Astrocyte of the spinal cord (primary cell): ENCODE measurements at places on chromosomes 7 and 10.

- no peak for DNase-seq
Measured at GRCh38 chr10:130686689-130687300, 550.6 kb downstream of the GLRX3 start.

GRCh38 chr10:72088889-72089575 lies 681 bp upstream of the SPOCK2 start:
- peak; percentile 8 for DNase-seq

DNA sequence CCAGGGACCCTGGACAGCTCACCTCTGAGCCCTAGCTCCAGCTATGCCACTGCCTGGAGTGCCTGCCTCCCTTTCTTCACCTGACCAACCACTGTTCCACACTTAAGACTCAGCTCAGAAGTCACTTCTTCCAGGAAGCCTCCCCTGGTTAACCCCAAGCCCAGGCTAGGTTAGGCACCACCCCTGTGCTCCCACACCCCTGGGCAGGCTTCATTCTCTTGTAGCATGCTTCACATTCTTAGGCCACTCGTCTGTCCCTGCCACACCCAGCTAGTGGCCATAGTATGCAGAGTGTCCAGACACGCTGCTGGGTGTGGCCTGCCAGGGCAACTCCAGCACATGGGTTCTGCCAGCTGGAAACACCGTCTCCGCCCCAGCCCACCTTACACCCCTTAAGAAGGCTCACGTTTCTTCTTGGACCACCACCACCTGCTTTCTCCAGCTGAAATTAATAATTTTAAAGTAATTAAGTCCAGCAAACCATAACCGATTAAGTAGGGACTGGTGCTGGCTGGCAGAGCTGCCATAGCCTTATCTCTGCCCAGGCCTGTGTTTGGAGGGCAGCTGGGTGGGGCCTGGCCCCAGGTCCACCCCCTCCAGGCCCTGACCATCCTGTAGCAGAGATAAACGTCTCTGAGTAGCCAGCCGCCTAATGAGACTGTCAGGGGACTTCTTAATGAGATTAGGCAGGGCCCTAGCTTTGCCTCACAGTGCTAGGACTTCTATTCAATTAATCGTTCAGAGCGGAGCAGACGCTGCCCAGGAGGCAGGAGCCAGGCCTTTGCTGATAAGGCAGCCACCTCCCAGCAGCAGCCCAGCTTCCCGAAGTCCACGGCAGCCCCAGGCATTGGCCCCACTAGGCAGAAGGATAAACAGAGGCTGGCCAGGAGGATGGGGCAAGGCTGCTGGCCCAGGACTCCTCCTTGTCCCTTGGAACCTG lies 20.5 kb downstream of the GRID1 start:
- no peak for DNase-seq

DNA sequence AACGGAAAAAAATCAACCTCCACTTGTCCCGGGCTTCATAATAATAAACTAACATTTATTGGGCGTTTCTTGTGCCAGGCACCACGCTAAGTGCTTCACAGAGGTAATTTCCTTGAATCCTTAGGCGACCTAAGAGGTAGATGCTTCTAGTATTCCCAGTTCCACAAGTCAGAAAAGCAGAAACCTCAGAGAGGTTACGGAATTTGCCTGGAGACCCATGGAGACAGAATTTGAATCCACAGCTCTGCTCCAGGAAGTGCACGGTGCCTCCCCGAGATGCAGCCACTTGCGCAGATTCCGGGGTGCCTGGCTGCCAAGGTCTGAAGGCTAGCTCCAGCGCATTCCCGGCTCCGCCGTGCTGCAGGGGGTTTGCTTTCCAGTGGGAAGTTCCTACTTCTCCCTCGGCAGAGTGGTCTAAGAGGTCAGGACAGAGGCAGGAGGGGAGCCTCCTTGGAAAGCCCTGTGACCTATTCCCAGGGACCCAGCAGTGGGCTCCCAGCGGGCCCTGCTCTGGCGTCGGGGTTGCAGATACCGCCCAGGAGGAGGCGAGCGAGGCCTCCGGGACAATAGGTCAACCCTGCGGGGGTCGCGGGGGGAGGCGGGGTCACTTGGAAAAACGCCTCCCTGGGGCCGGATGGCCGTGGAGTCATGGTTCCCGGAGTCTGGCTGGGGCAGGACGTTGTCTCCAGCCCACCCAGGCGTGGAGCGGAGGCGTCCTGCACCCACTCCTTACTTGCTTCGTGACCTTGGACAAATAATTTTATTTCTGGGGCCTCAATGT lies 10.1 kb upstream of the NKX2-3 start:
- DNase-seq, result no peak

GRCh38 chr10:103901299-103901698 lies 16.7 kb downstream of the STN1 start:
- DNase-seq, result no peak

- DNase-seq, result no peak
Measured at GRCh38 chr7:140153666-140154161, 23.1 kb downstream of the KDM7A start.

GRCh38 chr10:58350619-58351323 lies 16.0 kb downstream of the UBE2D1 start:
- DNase-seq, result no peak

GRCh38 chr7:107890493-107890961 lies 456 bp upstream of the DLD start:
- no peak for DNase-seq

GRCh38 chr10:130745821-130746220 lies 565.7 kb downstream of the TCERG1L start:
- DNase-seq, result no peak

DNA sequence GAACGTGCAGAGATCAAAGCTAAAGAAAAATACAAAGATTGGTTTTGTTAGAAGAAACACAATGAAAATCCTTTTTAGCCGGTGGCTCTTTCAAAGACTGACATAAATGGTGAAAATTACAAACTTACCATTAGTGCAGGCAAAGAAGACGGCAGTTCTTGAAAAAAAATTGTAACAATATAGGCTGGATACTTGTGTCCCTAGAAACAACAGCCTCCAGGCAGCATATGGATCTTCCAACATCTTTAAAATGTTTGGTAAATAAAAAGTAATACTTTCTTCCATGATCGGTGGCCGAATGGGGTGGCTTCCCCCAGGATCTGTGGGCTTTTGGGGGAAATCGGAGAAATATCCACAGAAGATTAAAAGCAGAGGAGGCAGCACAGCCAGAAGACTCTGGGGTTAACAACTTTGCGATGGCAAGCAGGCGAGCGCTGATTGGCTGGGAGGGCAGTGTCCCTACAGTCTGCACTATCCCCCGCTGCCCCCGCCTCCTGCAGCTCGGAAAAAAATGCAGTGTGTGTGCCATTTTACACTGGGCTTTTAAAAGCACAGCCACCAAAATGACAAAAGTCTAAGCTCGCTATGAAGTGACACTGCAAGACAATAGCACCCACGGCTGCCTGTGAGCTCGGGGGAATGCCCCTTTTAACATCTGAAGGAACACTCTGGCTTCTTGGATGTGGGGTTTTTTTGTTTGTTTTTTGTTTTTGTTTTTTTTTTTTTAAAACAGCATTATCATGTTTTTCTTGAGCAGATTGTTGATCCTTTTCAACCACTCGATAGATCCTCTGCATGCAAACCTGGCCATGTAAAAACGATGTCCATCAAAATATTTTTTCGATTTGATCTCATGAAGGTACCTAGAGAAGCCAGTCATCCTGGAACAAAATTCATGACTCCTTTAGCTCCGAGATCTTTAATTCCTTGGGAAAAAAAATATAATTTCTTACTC lies 31.7 kb upstream of the EPC1 start:
- DNase-seq, result peak; percentile 88

GRCh38 chr7:87858417-87859100 lies 17.6 kb downstream of the SLC25A40 start:
- no peak for DNase-seq

DNA sequence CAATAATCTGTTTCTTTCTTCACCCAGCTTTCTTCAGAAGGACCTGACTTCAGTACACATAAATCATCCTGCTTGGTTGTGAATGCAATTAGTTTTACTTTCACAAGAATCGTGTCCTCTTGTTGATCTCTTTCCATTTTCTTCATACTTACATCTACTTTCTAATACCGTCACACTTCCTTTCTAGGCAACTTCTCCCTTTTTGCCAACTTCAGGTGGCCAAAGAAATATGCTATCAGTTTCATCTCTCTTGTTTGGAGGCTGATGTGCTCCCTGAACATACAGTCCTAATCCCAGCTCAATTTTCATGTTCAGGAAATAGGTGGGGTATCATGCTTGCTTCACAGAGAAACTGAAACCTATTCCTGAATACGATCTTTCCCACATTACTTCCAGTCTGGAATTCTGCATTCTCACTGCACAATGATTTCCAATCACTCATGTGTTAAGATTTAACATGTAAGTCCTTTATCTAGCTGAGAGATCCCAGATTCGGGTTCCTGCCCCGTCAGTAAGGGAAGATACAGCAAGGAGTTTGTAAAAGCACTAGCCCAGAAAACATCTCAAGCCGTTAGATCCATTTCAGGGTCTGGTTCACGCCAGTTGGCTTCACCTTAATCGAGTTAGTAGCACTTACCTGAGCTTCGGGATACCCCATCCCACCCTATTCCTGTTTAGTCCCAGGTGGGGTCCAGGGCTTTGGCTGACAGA lies 994 bp downstream of the SLC25A28 start:
- DNase-seq, result peak; percentile 25

GRCh38 chr7:89757910-89758309 lies 396.4 kb upstream of the STEAP1 start:
- no peak for DNase-seq

DNA sequence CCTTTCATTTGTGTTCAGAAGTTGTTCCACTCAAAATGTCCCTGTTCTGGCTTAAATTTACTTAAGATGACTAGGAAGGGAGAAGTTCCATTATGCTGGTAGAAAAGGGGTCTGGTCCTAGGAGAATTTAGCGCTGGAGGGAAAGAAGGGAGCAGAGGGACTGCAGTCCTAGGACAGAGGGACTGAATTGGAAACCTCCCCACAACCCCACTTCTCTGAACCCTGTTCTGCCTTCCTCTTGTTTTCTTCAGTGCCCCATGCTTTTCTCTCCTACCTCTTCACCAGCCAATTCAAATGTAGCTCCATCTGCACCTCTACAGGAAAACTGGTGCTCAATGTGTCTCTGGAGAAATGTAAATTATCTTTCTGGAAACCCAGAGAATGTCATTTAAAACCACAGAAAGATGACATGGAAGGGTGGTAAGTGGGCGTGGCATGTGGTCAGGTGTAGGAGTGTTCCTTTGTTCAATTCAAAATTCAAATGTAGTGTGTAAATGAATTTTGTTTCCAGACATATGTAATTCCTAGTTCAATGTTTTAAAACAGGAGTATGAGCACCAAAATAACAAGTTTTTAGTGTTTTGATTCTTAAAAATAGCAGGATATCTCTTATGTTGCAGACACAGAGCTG lies 24.0 kb upstream of the RHOBTB1 start:
- DNase-seq, result no peak
